Osteocyte (in vitro differentiated cells): ENCODE measurements at places on chromosomes 4 and X. TPM values are rescaled to one million over a fixed set of nuclear protein-coding genes. Genes with fewer than 3 reads are reported as not detected.

- H3K27me3 ChIP-seq, result peaks cover 4% of the 10 kb centered on the region
- H3K36me3 ChIP-seq, result no peaks in the 10 kb centered on the region
- H3K27ac ChIP-seq, result no peak overlapping the region
- H3K4me1 ChIP-seq, result no peaks in the 10 kb centered on the region
- no peak for DNase-seq
Measured at GRCh38 chrX:131187206-131187605, 101.9 kb downstream of the IGSF1 start.

GRCh38 chrX:154037754-154038153 lies 18.1 kb upstream of the IRAK1 start:
- no peak overlapping the region for H3K4me3 ChIP-seq
- no peak overlapping the region for H3K27ac ChIP-seq
- no peak for DNase-seq
- no peaks in the 10 kb centered on the region for H3K27me3 ChIP-seq
- no peaks in the 10 kb centered on the region for H3K36me3 ChIP-seq
- peaks cover 45% of the 10 kb centered on the region for H3K4me1 ChIP-seq

DNA sequence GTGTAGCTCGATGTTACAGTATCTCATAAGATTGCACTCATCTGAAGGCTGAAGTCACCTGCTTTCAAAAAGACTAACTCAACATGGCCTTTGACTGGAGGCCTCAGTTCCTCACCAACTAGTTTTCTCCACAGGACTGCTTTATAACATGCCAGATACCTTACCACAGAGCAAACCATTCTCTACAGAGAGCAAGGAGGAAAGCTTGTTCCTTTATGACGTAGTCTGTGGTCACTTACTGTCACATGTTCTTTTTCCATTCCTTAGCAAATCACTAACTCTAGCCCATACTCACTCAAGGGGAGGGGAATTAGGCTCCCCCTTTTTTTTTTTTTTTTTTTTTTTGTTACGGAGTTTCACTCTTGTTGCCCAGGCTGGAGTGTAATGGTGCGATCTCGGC lies 3.2 kb downstream of the THAP9 start:
- H3K27ac ChIP-seq, result no peak overlapping the region
- H3K4me1 ChIP-seq, result peaks cover 15% of the 10 kb centered on the region
- no peak for DNase-seq
- no peak overlapping the region for H3K4me3 ChIP-seq
- H3K27me3 ChIP-seq, result no peaks in the 10 kb centered on the region
- H3K36me3 ChIP-seq, result peaks cover 11% of the 10 kb centered on the region

RAB41 gene
- not detected in 2 replicates for total RNA-seq

DNA sequence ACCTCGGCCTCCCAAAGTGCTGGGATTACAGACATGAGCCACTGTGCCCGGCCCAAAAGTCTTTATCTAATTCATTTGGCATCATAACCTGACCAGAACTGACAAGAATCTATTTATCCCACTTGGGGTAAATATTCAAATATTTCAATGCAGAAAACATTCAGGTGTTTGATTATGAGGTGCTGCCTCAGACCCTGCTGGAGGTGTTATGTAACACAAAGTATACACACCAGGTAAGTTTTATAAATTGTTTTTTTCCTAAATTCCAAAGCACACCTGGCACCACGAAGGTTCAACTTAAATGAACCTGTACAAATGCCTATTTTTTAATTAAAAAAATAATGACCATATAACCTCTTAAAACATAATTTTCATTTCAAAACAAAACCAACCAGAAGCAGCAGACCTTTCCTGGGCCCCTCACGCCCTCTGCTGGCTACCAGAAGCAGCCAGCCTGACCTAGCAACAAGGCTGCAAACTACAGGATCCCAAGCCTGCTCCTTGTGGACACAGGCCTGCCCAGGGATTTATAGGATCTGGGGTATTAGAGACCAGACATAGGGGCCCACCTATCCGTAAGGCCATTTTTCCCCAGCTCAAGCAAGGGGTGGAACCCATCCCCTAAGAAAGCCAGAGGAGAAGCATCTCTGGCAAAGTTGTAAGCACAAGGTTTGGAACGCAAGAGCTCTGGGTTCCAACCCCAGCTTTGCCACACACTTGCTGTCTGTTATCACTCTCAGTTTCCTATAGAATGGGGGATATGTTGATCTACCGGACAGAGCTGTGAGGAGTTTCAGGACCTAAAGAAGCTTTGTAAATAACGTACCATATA lies 11.7 kb downstream of the OTUD5 start:
- no peaks in the 10 kb centered on the region for H3K27me3 ChIP-seq
- H3K36me3 ChIP-seq, result peaks cover 2% of the 10 kb centered on the region
- H3K27ac ChIP-seq, result peak overlapping the region; percentile 12
- no peak for DNase-seq

GRCh38 chrX:44913656-44914531 lies 40.9 kb downstream of the KDM6A start:
- H3K4me3 ChIP-seq, result no peak overlapping the region
- H3K27me3 ChIP-seq, result no peaks in the 10 kb centered on the region
- H3K27ac ChIP-seq, result no peak overlapping the region
- no peak for DNase-seq
- no peaks in the 10 kb centered on the region for H3K36me3 ChIP-seq

USP26 gene
- total RNA-seq, result not detected in 2 replicates

- no peaks in the 10 kb centered on the region for H3K4me1 ChIP-seq
- no peak overlapping the region for H3K4me3 ChIP-seq
- H3K27me3 ChIP-seq, result no peaks in the 10 kb centered on the region
Measured at GRCh38 chrX:65925592-65925991, 114.3 kb downstream of the VSIG4 start.

DNA sequence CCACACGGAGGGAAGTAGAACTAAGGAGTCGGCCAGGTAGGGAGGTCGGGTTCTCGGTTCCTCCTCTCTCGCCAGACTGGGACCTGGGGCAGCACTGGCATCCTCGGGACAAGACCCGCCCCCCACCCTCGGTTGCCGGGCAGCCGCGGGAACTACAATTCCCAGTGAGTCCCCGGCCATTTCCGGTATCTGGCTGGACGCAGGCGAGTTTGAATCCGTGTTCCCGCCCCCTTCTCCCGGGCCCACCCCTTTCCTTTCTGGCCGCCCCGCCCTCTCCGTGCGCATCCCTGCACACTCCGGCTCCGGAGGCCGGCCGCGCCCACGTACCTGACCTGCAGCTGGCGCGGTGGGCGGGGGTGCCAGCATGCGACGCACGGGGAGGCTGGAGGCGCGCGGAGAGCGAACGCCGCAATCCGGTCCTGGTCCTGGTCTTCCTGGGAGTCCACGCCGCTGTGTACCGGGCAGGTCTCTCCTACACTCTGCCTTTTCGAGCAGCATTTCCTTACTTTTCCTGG lies 10.2 kb upstream of the DLG3 start:
- peaks cover 8% of the 10 kb centered on the region for H3K4me1 ChIP-seq
- H3K27ac ChIP-seq, result peak overlapping the region; percentile 97
- DNase-seq, result peak; percentile 91
